D341Med (cell line): ENCODE measurements at places on chromosomes 7 and 10.

DNA sequence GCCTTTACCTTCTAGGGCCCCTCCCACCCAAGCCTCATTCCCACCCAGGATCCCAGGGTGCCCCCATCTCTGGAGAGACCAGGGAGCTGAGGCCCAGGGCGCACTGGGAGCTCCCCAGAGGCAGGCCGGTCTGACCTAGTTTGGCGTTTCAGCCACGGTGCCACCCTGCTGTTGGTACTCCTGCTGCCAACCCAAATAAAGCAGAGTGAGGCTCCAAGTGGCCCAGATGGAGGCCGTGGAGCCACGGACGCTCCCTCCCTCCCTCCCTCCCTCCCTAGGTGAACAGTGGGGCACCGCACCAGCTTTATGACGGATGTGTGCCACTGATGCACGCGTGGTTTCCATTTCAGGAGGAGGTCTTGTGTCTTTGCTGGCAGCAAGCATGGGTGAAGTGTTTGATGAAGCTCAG lies 1.8 kb downstream of the INPP5A start:
- DNase-seq, result no peak

- DNase-seq, result no peak
Measured at GRCh38 chr10:124532106-124532641, 70.6 kb downstream of the LHPP start.

GRCh38 chr7:111272092-111272491 lies 181.2 kb downstream of the LRRN3 start:
- no peak for DNase-seq

- no peak for DNase-seq
Measured at GRCh38 chr7:140153666-140154161, 23.1 kb downstream of the KDM7A start.

- peak; percentile 28 for DNase-seq
Measured at GRCh38 chr10:48648172-48648942, 36.3 kb upstream of the WDFY4 start.

- no peak for DNase-seq
Measured at GRCh38 chr10:97067716-97068391, 117.9 kb downstream of the SLIT1 start.

DNA sequence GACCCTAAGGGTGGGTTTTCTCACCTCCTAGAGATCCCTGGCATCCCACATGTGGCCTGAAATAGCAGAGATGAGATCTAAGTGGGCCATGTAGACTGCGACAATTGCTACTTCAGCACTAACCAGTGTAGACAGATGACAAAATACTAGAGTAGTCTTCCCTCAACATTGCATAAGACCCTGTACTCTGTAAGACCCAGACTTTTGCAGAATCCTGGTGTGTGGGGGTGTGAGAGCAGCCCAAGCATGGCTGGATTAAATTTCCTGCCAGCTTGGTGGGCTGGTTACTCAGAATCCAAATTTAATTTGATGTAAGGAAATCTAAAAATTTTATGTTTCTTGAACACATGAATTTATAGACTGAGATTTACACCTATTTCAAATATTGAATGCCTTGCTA lies 88.3 kb downstream of the ZNF365 start:
- no peak for DNase-seq

DNA sequence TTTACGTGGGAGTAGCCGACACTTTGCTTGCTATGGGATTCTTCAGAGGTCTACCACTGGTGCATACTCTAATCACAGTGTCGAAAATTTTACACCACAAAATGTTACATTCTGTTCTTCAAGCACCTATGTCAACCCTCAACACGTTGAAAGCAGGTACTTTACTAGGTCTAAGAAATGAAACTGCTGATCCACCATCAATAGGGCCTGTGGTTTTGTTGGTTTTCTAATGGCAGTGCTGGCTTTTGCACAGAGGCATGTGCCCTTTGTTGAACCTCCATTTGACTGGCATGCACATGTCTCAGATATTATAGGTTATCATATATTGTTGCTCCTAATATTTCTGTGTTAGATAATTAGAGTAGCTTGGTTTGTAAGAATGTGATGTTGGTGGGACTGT lies 123.8 kb downstream of the CFTR start:
- no peak for DNase-seq

- no peak for DNase-seq
Measured at GRCh38 chr7:77265666-77266065, 66.0 kb upstream of the FGL2 start.

DNA sequence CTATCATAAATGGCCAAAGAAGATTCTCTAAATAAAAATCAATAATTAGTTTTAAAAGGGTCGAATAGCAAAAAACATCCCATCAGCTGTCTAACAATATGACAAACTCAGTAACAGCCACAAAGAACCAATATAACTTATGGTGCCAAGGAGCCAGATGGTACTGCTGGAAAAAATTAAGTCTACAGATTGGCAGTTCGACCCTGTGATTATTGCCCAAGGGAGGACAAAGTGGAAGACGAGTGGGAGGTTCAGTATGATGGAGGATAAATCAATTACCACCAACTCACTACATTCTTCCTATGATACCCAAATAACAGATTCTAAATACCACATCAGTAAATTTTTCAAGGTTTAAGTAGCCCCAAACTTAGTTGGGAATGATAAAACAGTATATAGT lies 49.0 kb downstream of the SKAP2 start:
- DNase-seq, result no peak

GRCh38 chr10:28559618-28560017 lies 26.7 kb downstream of the WAC start:
- no peak for DNase-seq

DNA sequence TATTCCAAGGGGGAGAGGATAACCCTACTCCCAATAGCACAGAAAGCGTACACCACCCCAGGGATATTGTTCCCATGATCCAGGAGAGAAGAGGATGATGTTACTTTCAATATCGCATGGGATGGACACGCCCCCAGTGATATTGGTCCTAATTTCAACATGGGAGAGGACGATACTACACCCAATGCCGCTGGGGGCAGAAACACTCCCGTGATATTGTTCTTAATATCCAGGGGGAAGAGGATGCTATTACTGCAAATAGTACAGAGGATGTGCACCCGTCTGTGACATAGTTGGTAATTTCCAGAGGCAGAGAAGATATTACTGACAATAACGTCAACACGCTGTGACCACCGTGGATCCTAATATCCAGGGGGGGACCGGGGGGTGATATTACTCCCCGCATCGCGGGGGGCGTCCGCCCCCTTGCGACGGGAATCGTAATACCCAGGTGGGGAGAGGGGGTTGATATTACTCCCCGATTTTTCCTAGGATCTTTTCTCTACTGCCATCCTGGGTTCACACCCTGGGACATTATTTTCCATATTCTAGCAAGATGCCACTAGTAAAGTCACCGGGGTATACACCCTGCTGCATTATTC lies 16.6 kb downstream of the MEIG1 start:
- DNase-seq, result peak; percentile 32

GRCh38 chr7:11969643-11970042 lies 137.6 kb upstream of the THSD7A start:
- no peak for DNase-seq
